ENCODE measurements at places on chromosomes 6 and 20.

DNA sequence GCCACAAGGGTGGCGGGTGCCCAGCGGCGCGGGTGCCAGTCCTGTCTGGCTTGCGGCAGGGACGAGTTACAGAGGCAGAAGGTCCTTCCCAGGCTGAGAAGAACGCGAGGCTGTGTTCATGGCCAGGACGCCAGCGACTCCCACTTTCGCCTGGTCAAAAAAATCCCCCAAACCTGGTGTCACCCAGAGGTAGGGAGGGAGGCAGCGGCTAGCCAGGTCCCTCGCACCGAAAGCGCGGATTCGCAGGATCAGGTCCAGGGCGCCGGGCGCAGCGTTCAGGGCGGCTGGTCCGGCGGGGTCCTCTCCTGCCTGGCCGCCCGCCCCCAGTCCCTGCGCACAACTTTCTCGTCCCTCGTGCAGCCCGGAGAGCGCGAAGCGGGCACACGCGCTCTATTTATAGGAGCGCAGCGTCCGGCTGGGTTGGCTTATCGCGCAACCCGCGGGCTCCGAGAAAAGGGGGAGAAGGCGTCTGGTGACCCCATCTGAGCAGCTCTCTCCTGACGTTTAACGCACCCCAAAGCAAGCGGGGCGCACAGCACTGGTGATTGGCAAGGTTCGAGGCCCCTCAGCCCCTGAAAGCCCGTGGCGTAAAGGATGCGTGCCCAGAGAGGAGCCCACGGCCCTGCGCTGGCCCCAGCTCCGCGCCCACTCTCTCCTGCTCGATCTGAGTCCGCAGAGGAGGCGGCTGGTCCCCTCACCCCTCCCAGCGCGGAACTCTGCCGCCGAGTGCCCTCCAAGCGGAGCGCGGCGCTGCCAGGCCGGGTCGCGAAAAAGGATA is 519 bp downstream of the CBLN4 start:
- DNase-seq: no peak

DNA sequence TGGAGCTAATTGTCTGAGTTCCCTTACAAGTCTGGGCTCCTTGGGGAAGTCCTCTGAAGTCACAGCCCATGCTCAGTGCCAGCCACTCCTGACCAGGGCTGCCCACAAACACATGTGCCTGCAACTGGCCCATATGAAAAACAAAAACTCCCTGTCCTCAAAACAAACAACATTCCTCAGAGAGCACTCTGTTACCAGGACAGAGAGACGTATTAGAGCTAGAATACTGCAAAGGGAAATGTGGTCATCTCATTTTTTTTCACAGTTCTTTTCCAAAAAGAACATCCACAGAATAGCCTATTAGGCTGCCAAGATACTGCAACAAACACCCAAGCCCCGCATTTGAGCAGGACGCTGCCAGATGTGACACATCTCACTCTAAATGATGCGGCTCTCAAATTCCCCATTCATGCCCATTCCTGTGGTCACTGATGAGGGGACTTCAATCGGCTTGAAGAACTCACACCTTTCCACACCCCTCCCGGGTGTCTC is 71.1 kb downstream of the SLC22A23 start:
- DNase-seq: no peak

DNA sequence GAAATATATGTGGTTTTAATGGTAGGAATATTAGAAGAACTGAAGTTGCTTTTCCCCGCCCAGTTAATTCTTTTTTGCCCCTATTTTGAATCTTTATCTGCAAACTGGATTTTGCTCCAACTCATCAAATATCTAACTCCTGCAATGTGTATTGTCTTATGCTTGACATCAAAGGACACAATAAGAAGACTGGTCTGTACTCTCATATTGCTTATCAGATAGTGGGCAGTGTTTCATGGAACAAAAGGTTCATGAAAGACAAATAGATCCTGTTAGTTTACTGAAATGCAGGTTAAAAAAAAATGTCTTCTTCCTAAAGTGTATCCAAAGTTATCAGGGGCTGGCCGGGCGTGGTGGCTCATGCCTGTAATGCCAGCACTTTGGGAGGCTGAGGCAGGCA is 27.7 kb upstream of the GTF3C6 start:
- no peak for DNase-seq

- peak; percentile 81 for DNase-seq
Observed at GRCh38 chr6:137728386-137729349, 138.4 kb upstream of the TNFAIP3 start.

- peak; percentile 83 for DNase-seq
Observed at GRCh38 chr6:100296810-100297544, 167.7 kb downstream of the SIM1 start.

DNA sequence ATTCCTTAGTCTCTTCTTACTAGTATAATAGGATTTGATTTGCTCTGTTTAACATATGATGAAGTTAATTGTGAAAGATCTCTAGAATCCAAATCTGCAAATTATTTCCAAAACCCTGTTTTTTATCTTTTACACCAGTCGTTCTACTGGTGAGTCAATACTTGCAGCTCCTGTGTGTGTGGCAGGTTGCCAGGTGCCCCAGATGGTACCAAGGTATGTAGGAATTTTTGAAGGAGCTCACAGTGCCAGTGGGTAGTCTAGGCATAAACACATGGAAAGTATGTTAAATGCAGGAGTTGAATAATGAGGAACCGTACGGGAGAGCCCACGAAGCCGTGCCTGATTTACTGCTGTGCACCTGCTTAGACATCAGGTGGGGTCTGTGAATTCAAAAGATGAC is 192.2 kb downstream of the FARS2 start:
- DNase-seq: peak; percentile 13

- DNase-seq: peak; percentile 40
Observed at GRCh38 chr6:152952866-152953509, 29.9 kb downstream of the FBXO5 start.

DNA sequence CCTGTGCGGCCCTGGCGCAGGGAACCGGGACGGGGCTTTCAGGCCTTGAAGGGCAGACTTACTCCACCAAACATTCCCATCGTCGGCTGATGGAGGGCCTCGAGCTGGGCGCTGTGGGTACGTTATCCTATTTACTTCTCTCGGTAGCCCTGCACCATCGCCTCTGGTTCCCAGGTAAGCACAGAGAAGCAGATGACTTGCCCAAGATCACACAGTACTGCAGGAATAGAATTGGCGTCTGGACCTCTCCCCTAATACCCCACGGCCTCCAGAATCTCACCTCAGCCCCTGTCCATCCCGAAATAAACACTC is 46.4 kb downstream of the PDYN start:
- no peak for DNase-seq

DNA sequence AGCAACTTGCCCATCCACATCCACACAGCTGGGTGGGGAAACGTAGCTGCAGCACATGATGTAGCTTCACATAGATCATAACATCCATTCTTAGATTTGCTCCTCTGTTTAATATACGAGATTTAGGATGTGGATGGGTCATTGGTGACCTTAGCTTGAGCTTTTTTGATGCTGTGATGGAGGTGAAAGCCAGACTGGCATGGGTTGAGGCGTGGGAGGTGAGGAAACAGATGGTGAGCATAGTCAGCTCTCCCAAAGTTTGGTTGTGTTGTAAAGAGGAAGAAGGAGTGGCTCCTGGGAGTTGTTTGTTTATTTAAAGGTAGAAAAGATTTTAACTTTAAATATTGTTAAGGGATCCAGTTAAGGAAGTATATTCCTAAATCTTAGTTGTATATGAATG is 5.3 kb downstream of the ARFGEF2 start:
- no peak for DNase-seq
